ENCODE measurements at places on chromosomes 12 and 14. TPM values are rescaled to one million over a fixed set of nuclear protein-coding genes. Genes with fewer than 3 reads are reported as not detected.

DNA sequence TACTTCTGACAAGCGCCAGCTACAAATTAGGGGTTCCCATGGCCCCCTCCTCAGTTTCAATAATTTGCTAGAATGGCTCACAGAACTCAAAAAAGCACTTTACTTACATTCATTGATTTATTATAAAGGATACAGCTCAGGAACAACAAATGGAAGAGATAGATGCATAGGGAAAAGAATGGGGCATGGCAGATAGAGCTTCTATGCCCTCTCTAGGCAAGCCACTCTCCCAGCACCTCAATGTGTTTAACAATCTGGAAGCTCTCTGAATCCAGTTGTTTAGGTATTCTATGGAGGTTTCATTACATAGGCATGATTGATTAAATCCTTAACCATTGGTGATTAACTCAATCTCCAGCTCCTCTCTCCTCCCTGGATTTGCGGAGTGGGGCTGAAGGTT, 184.5 kb upstream of the DAAM1 start:
- no peak for DNase-seq

- DNase-seq = no peak
Measured at GRCh38 chr12:9674226-9674590, 4.7 kb downstream of the CLEC2D start.

- DNase-seq = no peak
Measured at GRCh38 chr12:2453761-2454090, 341.0 kb upstream of the FKBP4 start.

DNA sequence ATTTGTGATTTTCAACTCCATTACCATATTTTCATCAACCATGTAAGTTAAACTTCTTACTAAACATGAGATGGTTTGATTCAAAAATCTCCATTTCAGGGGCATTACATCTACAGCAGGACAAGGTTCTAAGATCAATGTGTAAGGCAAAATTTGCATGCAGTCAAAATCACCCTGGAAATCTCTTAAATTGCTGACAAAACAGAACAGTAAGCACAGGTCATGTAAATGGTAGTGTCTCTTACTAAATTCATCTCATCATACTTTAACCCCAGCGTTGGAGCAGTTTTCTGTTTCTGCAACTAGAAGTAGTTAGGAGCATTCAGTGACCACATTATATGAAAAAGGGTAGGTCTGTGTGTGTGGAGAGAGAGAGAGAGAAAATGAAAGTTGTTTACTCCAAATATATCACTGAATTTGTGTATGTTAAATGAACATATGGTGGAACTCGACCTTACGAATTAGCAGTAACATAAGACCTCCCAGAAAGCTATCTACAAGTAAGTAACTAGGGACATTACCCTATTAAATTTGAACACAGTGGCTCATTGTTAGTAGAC, 227.5 kb downstream of the SSPN start:
- DNase-seq = no peak

- no peak for DNase-seq
Measured at GRCh38 chr14:38758661-38759060, 344.4 kb downstream of the SEC23A start.

The NGB gene
- total RNA-seq = not detected

DNA sequence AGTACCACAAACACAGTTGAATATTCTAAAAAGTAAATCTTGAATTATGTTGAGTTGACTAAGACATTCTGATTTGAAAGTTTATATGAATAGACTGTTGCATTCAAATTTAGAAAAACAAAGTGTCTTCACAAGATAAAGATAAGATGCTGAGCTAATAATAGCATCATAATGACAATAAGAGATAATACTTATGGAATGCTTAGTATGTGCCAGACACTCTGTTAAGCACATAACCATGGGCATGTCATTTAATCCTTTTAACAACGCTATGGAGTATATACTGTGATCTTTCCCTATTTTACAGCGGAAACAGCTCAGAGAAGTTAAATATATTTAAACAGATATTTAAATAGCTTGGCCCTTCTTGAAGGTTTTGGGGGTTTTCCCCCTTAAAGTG, 163.4 kb downstream of the SRGAP1 start:
- DNase-seq = no peak

- no peak for DNase-seq
Measured at GRCh38 chr14:35403114-35403602, 1.4 kb downstream of the NFKBIA start.

The RHOJ gene
- total RNA-seq = 65.8 TPM

- no peak for DNase-seq
Measured at GRCh38 chr14:75905147-75905904, 76.5 kb downstream of the TGFB3 start.

The PSMA6 gene
- 258 TPM for total RNA-seq

The KCNMB4 gene
- 8.7 TPM for total RNA-seq

GRCh38 chr12:19901841-19902240, 462.5 kb downstream of the AEBP2 start:
- no peak for DNase-seq

The SLC7A8 gene
- 0.46 TPM for total RNA-seq

The LHX5 gene
- not detected for total RNA-seq

The ANKRD33 gene
- 0.20 TPM for total RNA-seq

DNA sequence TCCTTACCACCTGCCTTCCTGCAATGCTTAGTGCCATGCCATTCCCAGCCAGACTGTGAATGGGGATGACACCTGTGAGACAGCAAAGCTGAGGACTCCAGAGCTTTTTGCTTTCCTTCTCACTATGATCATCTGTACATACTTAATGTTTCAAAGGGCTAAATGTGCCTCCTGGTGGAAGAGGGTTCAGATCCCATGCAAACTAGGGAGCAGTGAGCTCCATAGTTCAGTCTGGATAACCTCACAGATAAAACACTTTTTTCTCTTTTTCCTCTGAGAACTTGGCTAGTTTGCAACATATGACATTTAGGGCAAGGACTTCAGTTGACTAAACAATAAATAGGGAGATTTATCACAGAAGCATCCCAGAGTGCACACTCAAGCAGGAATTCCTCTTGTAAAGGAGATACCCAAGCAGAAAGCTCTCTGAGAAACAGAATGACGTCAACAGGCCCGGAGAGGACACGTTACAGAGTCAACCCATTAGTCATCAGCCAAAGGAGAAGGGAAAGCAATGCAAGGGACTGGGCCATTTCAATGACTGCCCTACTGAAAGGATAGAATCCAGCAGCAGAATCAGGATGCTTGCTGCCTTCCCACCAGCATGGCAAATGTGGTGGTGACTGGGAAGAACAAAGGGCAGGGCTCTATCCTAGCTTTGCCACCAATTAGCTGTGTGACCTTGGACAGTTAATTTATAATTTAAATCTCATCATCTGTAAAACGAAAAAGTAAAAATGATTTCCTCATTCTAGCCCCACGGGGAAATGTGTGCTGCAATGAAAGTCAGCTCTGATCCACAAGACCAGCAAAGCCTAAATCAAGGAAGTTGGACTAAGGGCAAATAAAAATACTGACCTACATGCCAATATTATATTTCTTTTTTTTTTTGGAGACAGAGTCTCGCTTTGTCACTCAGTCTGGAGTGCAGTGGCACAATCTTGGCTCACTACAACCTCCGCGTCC, 80.8 kb upstream of the ACTN1 start:
- DNase-seq = no peak

GRCh38 chr14:99677231-99678140, 6.6 kb upstream of the CYP46A1 start:
- no peak for DNase-seq

- DNase-seq = no peak
Measured at GRCh38 chr14:99764222-99764706, 28.9 kb upstream of the EML1 start.

GRCh38 chr14:84670796-84671195, 859.1 kb upstream of the FLRT2 start:
- no peak for DNase-seq

The STON2 gene
- 0.13 TPM for total RNA-seq

The ITPR2 gene
- 48.7 TPM for total RNA-seq

The KRT6C gene
- 0.07 TPM for total RNA-seq

The MMP17 gene
- 4.7 TPM for total RNA-seq

GRCh38 chr14:95711476-95712176, 2.3 kb downstream of the TCL1A start:
- no peak for DNase-seq

All from pulmonary artery endothelial cell (primary cell).